Heart right ventricle (tissue), 16 donors: ENCODE measurements at places on chromosomes 4 and X. TPM values are rescaled to one million over a fixed set of nuclear protein-coding genes. Genes with fewer than 3 reads are reported as not detected.

Gene KIT
- 4.7 TPM for total RNA-seq

Gene ODAM
- total RNA-seq: not detected

Gene ARHGAP36
- not detected for total RNA-seq

Gene TSPAN7
- 32.1 TPM for total RNA-seq

Gene HELT
- not detected for total RNA-seq

Gene SRPX2
- total RNA-seq: 7.7 TPM

Gene CT47A1
- total RNA-seq: not detected

Gene GSX2
- not detected for total RNA-seq

- DNase-seq: no peak
Observed at GRCh38 chrX:122666601-122667000, 517.5 kb upstream of the GRIA3 start.

- peak; percentile 14 for DNase-seq
Observed at GRCh38 chr4:53863158-53863557, 201.2 kb downstream of the CHIC2 start.

GRCh38 chrX:111662292-111662691 lies 18.7 kb upstream of the ALG13 start:
- DNase-seq: no peak

GRCh38 chr4:83285055-83285407 lies 433 bp upstream of the COQ2 start:
- DNase-seq: no peak

- DNase-seq: no peak
Observed at GRCh38 chr4:76341063-76341462, 34.5 kb downstream of the STBD1 start.

- DNase-seq: no peak
Observed at GRCh38 chr4:6252051-6252450, 17.6 kb upstream of the WFS1 start.

GRCh38 chr4:81790477-81790876 lies 318.8 kb upstream of the RASGEF1B start:
- DNase-seq: no peak

DNA sequence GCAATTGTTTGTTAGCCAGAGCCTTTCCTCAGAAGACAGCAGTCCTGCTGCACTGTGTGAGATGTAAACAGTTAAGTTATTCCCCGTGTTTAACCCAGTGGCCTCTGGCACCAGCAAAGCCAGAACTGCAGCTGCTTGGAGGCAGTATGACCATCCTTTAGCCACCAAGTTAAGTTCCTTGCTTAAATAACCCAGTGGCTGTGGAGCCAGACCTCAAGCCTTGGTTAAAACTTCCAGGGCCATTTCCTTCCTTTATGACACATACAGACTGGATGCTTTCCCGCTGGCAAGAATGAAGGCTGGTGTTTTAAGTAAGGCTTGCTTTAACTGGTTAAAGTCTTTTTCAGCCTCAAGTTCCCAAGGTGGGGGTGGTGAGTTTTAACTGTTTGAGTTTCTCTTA lies 379.8 kb downstream of the DCAF12L2 start:
- DNase-seq: no peak

- no peak for DNase-seq
Observed at GRCh38 chr4:72567036-72567435, 2.0 kb downstream of the ADAMTS3 start.

GRCh38 chr4:77201857-77202256 lies 44.9 kb downstream of the CCNG2 start:
- DNase-seq: no peak

- DNase-seq: no peak
Observed at GRCh38 chr4:112251019-112251643, 19.5 kb downstream of the AP1AR start.

DNA sequence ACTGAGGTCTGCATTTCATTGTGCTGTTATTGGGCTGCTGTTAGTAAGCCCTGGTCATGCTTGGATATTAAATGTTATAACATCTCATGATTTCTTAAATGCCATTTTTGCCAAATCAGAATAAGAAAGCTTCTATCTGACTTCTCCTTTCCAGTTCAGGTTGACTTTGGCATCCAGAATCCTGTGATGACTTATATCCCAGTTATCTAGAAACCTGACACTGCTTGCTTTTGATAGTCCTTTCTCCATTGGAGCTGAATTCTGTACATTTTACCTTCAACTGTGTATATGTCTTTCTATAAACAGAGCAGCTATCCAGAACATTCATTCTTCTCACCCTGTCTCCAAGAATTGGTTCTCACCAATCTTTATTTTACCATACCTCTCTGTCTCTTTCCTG lies 257.7 kb upstream of the GNPDA2 start:
- no peak for DNase-seq

GRCh38 chrX:24306440-24306839 lies 7.4 kb downstream of the SUPT20HL2 start:
- DNase-seq: no peak

DNA sequence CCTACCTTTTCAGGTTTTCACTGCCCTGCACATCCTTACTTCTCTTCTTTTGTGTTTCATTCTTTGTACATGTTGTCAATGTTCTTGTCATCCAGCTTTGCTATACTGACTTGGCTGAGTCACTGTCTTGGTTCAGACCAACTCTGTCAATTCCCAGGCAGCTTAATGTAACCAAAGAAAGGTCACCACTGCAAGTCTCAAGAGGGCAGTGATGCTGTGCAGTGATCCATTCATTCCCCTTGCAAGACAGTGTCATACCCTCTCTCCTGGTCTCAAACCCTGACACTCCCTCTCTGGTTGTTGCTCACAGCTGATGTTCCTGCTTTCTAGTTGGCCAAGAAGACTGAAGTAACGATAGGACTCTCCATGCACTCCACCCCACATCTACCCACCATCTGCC lies 17.5 kb downstream of the RAB39B start:
- no peak for DNase-seq

GRCh38 chr4:8310306-8310705 lies 40.8 kb downstream of the HTRA3 start:
- DNase-seq: no peak

GRCh38 chr4:54367059-54367458 lies 138.0 kb downstream of the PDGFRA start:
- DNase-seq: no peak

DNA sequence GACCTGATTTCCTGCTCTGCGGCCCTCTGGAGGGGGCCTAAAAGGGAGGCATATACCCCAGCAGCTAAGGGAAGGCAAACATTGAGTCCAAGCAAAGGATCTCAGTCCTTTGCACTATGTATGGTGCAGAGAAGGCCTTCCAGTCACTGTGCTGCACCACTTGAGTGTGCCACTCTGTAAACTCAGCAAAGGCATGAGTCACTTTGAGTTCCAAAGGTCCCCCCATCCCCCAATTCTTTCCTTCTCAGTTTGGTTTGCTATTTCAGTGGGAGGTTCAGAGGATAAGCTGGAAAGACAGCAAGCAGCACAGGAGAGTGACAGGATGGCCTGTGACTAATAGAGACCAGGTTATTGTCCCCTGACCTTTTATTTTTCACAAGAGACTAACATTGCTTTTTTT lies 131.3 kb downstream of the FHDC1 start:
- DNase-seq: no peak

GRCh38 chrX:67289055-67289499 lies 254.7 kb upstream of the AR start:
- DNase-seq: peak; percentile 3

- no peak for DNase-seq
Observed at GRCh38 chr4:84622959-84623358, 40.0 kb downstream of the CDS1 start.

DNA sequence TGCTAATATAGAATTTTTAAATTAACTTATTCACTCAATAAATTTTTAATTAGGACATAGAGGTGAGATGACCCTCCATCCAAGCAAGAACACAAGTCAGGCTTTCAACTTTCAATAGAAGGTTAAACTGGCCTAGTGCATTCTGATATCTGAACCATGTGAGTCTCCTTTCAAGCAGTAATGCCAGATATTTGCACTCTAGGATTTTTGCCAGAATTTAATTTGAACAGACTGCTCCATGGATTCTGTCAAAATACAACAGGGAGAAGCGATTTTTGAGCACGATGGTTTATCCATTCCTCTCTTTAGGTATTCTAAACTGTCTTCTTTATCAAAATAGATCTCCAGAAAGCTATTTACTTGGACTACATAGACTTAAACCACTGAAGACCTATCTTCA lies 72.0 kb upstream of the DCLK2 start:
- DNase-seq: no peak

DNA sequence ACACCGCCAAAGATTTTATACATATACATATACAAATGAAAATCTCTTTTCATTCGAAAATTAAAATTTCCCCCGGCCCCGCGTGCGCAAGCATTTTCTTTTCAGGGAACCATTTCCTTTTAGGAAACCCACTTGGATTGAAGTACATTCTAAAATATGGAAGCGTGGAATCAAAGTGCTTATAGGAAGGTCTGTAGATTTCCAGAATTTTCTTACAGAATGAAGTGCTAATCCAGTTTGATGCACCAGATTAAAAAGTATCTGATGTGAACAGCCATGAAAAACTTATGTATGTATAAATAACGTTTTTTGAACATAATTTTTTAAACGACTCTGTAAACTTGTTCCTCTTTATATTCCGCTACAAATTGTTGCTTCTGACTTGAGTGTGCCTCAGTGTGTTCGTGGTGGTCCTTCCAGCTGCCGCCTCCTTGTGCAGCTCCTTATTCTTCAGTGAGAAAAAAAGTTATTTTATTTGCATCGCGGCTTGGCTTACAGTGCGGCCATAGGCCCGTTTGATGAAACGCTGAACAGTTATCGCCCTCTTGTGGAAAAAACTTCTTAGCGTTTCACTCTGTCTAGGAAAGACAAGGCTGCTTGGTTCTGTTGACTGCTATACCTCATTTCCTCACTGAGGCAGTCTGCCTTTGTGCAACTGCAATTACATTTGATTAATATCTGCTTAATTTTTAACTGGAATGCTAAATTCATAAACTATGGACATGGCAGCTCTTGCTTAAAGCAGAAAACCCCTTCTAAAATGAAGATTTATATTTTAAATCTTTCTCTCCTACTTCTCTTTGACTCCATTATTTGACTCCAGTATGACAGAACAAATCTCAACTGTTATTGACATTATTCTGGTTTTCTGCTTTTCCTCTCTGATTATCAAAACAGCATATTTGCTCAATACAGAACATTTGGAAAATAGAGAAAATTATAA lies 4.7 kb upstream of the NKX6-1 start:
- peak; percentile 23 for DNase-seq

- DNase-seq: no peak
Observed at GRCh38 chrX:76796311-76796710, 368.8 kb downstream of the MAGEE1 start.

DNA sequence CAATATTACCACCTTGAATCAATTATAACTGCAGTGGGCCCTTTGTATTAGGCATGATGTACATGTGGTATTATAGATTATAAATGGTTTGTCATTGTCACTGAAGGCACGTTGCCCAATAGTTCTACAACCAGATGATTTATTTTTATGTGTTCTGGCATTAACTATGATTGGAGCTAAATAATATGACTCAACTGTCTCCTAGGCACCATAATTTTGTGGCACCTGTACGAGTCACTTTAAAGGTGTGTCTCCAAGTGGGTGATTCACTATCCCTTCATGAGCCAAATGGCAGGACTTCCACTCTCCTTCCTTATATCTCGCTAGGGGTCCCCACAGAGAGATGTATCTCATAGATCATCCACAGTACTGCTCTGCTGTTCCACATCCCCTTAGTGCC lies 6.1 kb upstream of the SMPX start:
- DNase-seq: no peak

DNA sequence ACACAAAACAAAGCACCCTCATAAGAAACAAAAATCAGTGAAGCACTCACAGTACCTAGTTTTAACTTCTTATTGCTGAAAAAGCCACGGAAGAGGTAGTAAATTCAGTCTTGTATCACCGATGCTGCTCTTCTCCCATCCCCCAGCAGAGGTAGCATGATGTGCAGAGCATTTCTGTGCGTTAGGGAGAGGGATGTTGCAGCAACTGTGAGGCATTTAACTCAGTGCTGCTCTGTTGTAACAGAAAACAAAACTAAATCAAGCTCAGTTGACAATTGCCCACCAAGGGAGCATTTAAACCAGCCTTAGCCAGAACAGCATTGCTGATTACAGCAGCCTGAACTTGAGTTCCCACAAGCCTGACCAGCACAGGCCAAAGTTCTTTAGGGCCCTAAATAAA lies 1279.7 kb upstream of the ADGRL3 start:
- DNase-seq: no peak

DNA sequence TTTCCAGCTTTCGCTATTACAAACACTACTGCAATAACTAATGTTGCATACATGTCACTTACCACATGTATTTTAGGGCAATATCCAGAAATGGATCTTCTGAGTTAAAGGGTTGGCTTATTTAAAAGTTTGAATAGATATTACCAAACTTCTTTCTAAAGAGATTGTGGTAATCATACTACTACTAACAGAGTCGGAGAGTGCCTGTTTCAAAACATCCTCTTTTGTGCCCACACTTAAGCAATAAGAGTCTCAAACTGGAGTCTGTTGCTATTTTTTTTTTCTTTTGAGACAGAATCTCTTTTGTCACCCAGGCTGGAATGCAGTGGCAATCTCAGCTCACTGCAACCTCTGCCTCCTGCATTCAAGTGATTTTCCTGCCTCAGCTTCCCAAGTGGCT lies 35.8 kb downstream of the FGFBP1 start:
- no peak for DNase-seq

DNA sequence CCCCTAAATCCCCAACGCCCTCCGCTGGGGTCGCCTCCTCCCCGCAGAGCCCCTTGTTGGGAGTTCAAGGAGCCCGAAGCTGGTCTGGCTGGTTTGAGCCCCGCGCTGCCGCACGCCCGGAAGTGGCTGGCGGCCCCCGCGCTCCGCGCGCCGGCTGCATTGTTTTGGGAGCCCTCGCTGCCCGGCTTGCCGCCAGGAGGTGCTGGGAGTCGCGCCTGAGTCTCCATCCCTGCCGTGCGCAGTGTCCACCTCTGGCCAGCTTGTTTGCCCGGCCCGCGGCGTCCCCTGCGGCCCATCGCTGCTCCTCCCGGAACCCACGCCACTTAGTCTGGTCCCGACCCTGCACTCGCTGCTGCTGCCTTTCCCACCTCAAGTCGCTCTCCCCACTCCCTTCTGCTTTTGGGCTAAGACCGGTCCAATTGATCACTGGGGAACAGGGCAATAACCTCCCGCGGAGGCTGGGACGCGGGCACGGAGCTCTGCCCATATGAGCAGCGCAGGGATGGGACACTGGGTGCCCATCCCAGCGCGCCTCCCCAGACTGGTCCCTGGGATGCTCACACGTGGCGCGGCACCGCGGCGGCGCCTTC lies 2.2 kb upstream of the SFRP2 start:
- no peak for DNase-seq

DNA sequence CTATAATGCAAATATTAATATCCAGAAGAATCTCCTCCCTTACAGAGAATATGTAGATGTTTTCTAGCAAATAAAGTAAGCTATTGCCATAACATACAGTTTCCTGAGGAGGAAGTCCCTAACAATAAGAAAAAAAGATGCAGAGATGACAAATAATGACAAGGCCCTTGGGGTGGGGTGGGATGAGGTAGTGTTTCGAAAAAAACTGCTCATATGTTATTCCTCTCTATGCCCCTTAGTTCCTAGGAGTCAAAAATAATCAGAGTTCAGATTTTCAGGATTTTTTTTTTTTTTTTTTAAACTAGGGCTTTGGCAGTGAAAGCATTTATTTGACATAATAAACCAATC lies 99.0 kb downstream of the ZAR1 start:
- no peak for DNase-seq

- DNase-seq: no peak
Observed at GRCh38 chr4:180164799-180165198, 2078.4 kb upstream of the TENM3 start.
